ENCODE measurements at places on chromosomes 1 and 21.

DNA sequence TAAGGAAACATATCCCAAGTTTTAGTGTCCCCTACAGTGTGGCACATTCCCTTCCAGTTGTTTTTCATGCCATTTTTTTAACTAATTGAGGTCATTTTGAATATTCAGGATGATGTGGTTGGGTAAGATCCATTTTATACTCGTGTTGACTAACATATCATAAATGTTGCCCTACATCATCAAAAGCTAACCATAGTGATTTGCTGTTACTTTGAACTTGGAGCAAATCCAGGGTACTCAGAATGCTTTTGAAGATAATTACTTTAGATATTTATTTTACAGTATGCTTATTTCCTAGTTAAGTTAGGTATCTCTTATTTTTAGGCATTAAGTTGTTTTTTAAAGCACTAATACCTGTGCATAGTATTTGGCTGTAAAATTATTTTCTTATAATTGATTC, 57.8 kb downstream of the DYRK1A start:
- no peak for DNase-seq

GRCh38 chr1:200410566-200410878, 686 bp upstream of the ZNF281 start:
- no peak for DNase-seq

DNA sequence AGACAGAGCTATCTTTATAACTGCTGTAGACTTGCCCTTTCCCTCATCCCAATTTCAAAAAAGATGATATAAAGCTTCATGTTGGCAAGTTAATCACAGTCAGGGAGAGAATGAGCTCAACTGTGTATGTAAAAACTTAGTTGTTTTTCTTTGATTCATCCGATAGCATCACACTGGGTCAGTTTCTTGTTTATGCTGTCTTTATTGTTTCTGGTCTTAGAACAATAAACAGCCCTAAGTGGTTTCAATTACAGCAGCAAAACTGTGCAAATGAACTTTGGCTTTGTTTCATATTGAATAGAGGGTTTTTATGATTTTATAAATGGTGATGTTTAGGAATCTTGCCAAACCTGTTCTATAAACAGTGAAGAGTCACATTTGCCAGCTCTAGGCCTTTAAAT, 423.8 kb upstream of the CXADR start:
- DNase-seq = no peak

DNA sequence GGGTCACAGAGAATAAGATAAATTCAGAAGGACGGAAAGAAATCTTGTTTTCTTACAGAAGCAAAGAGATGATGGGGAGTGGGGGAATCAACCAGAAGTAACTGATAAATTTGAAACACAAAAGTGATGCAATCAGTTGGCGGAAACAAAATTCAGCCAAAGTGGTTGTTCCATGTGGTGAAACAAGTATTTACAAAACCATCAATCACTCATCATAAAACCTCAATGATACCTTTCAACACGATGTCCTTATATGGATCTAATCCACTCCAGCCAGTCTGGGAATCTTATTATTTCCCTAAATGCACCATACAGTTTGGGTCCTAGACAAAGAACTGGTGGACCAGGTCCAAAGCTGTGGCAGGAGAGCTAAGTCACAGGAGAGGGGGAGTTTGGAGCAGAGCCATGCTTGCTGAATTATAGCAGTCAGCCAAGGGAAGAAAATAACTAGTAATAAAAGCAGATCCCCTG, 303.8 kb upstream of the LRRC7 start:
- DNase-seq = no peak

GRCh38 chr1:221334062-221334461, 407.8 kb downstream of the DUSP10 start:
- DNase-seq = no peak

DNA sequence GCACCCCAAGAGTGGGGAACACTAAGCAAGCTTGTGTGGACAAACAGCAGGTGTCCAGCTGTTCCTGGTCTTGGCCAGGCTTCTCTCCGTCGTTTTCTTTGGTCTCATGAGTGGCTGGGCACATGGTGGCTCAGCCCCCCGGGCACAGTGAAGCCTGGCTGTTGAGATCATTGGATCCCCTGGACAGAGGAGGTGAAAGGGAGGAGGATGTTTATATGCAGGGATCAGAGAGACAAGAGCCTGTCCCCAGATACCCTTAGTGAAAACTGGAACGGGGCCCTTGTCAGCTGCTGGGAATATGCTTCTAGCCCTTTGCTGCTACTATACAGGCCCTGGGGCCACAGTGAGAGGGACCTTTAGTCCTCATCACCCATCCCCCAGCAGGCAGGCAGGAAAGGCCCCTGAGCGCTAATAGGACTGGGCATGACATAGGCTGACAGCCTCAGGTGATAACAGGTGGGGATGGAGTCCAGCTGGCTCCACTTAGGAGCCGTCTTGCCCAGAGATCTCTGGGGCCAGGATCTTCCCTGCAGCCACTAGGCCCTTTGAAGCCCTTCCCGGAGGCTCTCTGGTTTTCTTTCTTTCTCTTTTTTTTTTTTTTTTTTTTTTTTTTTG, 16.4 kb downstream of the EPHA8 start:
- peak; percentile 63 for DNase-seq

DNA sequence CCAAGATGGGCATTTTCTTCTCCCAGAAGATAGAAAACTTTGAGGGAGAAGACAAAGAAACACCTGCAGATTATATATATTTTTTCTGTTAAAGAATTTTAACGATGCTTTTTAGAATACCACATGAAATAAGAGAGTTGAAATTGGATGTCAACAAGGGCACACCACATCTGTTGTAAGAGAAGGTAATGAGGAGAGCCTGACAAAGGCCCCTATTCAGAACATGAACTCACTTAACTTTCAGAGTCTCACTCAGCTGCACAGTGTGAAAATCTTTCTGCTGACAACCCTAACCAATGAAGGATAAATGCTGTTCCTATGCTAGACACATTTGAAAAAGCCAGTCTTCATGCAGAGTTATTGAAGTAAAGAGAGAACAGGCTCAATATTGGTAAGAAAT, 7.3 kb downstream of the KRTAP22-2 start:
- DNase-seq = no peak

GRCh38 chr1:206590025-206590758, 22.1 kb downstream of the EIF2D start:
- no peak for DNase-seq

GRCh38 chr1:199720496-199720895, 307.0 kb upstream of the NR5A2 start:
- DNase-seq = no peak

DNA sequence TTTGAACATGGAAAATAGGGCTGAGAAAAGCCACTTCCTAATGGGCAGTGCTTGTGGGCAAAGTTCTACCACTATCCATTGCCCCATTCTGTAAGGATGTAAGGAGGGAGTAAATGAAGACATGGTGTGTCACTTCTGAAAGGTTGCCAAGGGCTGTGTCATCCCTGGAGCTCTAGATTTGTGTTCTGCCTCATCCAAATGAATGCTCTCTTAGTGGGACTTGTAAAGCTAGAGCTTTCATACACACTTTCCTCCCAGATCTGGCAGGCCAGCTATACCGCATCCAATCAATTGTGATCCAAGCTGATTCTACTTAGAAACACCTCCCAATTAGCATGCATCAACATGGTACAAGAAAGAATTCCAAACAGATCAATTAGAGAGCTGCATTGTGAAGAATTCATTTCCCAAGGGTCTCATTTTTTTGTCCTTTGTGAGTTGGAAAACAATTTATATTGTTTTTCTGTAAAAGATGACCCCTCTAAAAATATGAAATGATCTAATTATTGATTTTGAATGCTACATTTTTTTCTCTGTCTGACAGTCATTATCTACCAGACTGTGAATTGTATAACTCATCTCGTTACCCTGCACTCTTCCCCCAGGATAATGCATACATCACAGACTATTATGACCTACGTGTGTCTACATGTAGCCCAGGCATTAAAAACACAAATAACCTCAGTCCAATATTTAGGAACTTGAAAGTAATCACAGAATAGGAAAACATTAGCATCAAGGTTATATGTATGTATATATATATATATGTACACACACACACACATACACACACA, 117.1 kb upstream of the DUSP10 start:
- DNase-seq = no peak

GRCh38 chr1:3321559-3322449, 132.7 kb upstream of the ARHGEF16 start:
- no peak for DNase-seq

DNA sequence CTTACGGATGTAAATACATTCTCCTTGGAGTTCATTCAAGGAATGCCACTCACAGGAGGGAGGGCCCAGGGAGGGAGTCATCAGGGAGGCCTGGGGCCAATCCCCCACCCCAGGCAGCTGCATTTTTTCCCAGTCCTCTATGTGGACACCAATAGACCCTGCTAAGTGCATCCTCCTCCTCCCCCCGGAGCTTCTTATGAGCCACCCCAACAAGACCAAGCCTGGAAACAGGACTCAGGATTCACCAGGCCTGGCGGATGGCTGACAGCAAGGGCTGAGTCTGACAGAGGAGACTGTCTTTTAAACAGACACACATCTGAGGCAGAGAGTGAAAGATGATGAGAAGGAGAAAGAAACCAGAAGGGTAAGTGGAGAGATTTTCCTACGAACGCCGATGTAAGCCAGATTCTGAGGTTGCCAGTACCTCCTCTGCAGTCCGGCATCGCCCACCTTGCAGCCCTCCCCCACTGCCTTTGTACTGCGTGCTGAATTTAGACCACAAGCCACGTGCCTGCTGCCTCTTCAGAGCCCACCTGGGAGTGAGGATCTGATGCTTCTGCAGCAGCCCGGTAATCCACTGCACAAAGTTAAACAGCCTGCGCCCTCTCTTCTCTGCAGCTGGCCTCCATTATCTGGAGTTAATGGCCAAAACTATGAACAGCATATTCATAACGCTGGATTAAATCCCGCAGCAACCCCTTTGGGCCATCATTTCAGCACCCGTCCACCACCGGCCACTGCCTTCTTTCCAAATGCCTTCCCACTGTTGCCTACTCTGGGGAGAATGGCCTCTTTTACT, 17.6 kb upstream of the SFPQ start:
- DNase-seq = no peak

DNA sequence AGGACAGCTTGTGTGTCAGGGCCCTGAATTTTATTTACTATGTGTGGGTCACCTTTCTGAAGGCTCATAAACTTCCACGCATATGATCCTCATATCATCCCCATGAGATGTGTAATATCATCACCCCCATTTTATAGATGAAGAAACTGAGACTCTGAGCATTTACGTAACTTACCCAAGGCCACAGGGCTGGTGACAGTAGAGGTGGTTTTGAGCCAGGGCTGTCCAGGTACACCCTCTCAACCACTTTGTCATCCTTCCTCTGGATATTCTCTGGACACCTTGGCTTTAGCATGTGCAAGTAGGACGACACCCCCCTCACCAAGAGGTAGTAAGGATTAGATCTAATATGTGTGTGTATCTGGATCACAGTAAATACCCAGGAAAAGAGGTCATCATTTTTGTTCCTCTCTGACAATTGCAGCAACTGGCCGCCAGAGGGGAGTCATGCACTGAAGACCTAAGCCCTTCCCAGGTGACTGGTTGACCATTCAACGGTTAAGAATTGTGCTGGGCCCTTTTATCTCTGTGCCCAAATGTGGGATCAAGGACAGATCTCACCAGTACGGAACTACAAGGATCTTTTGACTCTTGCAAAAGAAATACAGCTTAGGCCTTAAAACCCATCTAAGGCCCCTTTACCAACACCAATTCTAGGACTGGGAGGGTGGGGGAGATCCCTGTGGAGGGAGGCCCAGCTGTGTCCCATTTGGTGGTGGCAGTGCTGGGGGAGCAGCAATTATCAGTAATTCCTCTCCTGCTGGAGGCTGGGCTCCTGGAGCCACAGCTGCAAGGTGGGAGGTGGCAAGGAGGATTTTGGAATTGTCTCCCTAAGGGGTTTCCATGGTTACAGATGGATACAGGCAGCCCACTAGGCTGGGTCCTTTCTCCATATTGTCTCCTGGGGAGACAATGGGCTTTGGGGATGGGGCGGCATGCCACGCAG, 13.7 kb upstream of the E2F2 start:
- DNase-seq = peak; percentile 84
